ENCODE measurements at places on chromosomes 16 and 17.

- no peak for DNase-seq
Measured at GRCh38 chr17:36675250-36675649, 73.9 kb downstream of the MRM1 start.

DNA sequence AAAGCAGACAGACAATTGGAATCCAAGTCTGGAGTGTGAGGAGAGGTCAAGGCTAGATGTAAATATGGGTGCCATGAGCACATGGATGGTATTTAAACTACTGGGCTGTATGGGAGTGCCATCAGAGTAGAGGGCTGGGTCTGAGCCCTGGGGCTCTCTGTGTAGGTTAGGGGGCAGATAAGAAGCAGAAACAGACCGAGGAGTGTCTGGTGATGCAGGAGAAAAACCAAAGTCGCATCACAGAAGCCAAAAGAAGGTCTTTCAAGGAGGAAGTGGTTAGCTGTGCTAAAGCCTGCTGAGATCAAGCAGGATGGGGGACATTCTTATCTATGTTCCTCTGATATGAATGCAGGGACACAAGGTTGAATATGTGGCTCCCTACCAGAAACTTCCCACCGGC is 1.9 kb downstream of the TSEN54 start:
- peak; percentile 20 for DNase-seq

DNA sequence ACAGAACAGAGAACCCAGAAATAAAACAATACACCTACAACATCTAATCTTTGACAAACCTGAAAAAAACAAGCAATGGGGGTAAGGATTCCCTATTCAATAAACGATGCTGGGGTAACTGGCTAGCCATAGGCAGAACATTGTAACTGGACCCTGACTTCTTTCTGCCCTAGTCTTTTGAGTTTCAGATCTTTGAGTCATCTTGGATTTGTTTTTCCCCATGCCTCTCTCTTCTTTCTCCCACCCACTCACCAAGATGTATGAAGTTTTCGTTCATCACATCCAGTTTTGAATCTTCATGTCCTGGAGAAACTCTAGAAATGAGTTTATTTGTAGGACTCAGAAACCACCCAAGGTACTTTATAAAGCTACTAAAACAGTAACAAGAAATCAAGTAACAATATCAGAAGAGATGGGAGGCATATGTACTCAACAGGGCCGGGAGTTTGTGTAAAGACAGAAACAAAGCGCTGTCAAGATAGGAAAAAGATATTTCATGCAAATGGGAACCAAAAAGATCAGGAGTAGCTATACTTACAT is 39.0 kb downstream of the HSD17B2 start:
- DNase-seq: no peak

DNA sequence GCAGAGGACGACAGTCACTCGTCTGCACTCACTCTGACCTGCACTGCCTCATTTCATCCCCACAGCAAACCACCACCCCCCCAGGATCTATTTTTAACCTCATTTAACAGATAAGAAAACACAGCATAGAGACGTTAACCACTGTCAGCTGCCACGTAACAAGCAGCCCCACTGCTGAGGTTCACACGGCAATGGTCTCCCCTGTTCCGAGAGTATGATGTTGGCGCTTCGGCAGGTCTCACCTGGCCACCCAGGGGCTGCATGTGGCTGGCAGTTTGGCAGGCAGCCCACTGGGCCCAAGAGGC is 16.1 kb downstream of the ZNF469 start:
- DNase-seq: no peak

DNA sequence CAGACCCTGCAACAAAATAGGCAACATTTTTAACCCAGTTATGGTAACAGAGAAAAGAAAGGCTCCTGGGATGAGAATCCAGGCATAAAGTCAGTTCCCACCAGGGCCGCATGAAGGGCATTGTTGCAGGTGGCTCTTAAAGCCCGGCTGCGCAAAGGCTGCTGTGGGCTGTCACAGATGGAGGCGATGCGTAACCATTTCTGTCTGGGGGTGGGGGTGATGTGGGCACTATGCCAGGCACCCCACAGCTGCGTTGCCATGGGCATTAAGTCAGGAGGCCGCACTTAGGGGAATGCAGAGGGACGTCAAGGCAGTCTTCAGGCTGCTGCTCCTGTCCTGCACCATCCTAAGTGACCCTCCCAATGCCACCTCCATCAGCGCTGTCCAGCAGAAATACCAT is 228.4 kb downstream of the CPPED1 start:
- no peak for DNase-seq

DNA sequence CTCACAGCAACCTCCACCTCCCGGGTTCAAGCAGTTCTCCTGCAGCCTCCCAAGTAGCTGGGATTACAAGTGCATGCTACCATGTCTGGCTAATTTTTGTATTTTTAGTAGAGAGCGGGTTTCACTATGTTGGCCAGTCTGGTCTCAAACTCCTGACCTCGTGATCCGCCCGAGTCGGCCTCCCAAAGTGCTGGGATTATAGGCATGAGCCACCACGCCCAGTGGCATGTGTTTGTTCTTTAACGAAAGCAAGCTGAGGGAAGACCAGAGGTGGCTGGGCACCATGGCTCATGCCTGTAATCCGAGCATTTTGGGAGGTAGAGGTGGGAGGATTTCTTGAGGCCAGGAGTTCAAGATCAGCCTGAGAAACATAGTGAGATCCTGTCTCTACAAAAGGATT is 18.1 kb downstream of the TNFRSF13B start:
- no peak for DNase-seq
